ENCODE measurements at places on chromosomes 1 and 21.

DNA sequence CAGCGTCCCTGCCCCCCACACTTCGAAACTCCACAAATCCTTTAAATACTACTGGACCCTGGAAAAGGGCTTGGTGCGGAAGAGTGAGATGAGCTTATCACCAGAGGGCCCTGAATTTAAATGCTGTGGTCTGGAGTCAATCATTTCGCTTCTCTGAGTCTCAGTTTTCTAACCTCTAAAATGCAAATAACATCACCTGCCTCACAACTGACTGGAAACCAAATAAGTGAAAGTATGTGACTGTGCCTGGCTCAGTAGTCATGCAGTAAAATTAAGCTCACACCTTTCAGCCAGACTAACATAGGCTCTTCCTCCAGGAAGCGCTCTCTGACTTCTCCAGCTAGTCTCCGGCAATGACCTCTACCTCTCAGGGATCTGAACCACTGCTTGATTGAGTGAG, 4.2 kb downstream of the GJA4 start:
- DNase-seq = no peak

DNA sequence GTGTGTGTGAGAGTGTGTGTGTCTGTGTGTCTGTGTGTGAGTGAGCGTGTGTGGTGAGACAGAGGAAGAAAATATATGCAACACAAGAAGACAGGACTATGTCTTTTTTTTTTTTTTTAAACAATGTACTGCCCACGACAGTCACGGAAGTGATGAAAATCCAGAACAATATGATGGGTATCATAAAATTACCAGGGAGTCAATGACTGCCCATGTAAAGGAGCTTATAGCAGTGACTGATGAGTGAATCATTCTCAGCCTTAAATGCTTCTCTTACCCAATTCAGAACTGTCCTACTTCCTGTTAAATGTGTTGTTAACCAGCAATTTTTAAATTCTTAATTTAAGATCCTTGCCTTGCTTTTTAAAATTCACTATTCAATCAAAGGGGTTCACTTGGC, 46.6 kb downstream of the RGS7 start:
- no peak for DNase-seq

DNA sequence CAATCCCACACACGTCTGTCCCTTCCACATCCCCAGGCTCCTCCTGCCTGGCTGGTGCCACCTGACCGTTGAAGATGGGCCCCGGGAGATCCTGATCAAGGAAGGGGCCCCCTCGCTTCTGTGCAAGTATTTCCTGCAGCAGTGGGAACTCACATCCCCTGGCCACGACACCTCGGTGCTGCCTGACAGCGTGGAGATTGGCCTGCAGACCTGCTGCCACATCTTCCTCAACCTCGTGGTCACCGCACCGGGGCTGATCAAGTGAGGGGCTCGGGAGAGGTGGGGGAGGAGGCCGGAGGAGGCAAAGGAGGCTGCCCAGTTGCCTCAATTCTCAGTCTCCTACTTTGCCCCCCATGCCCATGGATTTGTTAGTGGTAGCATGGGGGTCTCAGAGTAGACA, 5.6 kb downstream of the NCDN start:
- DNase-seq = no peak

GRCh38 chr1:82525378-82525777, 724.6 kb downstream of the ADGRL2 start:
- DNase-seq = no peak

GRCh38 chr1:66747501-66747900, 4.8 kb upstream of the DYNLT5 start:
- no peak for DNase-seq

GRCh38 chr1:28329395-28330153, 734 bp downstream of the MED18 start:
- DNase-seq = no peak

DNA sequence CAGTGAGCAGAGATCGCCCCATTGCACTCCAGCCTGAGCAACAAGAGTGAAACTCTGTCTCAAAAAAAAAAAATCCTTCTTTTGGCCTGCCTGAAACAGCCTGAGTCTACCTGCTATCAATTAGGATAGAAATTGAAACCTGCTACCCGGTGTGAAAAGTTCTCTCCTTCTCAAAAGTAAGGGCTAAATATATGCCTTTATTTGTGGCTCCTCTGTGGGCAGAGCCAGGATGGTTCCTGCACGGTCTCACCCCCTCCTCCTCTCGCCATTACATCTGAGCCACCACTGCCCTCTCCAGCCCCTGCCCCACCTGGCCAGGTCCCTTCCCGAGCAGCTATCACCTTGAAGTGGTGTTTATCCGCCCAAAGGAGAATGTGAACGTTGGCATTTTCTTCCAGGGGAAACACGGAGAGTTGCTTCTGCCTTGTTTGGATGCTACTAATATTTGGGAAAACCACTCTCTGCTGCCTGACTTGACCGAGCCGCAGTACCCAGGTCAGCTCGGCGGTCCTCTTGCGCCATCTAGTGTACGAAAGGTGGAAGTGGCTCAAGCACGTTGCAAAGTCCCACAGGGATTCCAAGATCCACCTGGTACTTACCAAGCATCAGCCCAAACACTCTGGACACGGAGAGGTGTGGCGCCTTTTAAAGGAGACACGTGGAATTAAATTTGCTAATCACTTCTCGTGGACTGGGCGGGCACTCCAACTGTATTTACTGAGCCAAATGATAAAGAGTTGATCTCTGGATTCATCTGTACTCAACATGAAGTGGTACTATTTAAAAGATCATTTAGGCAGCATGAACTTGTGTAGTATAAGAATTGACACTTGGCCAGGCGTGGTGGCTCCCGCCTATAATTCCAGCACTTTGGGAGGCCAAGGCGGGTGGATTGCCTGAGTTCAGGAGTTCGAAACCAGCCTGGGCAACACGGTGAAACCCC, 31.9 kb downstream of the SETD4 start:
- DNase-seq = no peak

DNA sequence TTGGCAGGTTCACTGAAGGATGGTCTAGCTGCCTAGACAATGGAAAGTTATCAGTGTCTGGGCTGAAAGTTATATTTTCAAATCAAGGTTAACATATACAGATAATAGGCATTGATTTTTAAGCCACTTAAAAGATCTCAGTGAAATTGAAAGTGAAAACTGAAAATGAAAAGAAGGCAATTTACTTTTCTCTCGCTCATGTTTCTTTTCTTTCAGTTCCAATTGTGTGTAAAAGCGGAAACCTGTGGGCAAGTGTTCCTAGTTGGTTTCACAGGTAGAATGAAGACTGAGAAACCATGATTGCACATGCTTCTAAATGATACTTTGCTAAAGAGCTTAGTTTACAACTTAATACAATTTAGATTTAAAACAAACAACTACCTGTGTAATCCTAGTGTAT, 383.7 kb downstream of the ZP4 start:
- no peak for DNase-seq

GRCh38 chr1:231219422-231220401, 21.3 kb upstream of the GNPAT start:
- DNase-seq = no peak

- DNase-seq = no peak
Observed at GRCh38 chr1:102838016-102838415, 270.3 kb downstream of the COL11A1 start.

- DNase-seq = no peak
Observed at GRCh38 chr21:42095581-42095980, 24.5 kb downstream of the UMODL1 start.

GRCh38 chr1:212309967-212310366, 24.8 kb downstream of the PPP2R5A start:
- DNase-seq = no peak

DNA sequence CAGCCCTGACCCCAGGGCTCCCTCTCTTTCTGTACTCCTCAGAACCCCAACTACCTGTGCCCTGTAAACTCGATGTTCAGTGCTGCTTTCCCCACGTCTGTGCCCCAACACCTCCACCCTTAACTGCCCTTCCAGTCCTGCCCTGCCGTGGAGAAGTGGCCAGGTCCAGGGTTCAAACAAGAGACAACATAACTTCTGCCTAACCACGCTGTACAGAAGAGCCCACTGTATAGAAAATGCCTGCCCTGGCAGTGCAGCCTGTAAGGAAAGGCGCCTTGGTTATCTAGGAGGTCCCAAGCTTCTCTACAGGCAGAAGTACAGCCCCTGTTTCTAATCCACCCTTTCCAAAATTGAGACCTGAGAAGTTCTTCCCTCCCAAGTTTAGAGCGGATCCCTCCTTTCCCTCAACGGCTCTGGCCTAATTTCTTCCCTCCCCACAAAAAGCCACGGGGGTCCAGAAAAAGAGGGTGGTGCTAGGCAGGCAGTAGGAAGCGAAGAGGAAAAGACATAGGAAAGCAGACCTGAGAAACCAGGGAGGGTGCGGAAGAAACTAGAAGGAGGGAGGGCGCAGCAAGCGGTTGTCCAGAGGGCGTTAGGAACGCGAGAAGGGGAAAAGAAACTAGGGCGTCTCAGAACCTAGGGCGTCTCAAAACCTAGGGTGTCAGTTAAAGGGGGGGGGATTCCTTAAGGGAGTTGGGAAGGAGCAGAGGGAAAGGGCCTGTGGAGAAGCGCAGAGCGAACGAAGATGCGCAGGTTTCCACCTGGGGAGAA, 3.2 kb downstream of the DMRTA2 start:
- DNase-seq = no peak

DNA sequence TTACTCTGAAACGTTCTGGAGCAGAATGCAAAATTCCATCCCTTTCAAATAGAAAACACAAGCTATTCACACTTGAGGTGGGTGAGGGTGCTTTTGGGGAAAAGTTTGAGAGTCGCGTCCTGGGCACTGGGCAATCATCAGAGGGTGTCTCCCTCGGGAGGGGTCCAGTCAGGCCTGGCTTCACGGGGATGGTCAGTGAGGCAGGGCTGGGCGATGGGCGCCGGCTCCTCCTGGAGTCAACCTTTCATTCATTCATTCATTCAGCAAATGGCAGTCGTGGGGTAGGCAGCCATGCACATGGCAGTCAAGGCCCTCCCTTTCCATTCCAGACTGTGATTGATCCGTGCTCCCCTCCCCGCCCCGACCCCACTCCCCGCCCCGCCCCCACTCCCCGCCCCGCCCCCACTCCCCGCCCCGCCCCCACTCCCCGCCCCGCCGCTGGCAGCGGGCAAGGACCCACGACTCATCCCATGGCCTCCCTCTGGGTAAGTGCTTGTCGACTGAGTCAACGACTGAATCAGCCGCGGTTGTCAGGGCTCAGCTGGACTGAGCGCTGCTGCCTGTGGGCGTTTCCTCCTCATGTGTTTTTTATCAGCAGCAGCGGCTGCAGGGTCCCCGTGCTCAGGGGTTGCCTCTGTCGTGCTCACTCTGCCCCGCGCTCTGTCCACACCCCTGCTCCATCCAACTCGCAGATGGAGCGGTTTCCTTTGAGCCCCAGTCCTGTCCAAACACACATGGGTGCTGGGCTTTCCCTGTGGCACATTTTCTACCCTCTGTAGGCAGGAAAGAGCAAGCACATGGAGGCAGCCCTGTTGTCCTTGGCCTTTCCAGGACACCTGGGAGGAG, 12.5 kb upstream of the SPSB1 start:
- no peak for DNase-seq

DNA sequence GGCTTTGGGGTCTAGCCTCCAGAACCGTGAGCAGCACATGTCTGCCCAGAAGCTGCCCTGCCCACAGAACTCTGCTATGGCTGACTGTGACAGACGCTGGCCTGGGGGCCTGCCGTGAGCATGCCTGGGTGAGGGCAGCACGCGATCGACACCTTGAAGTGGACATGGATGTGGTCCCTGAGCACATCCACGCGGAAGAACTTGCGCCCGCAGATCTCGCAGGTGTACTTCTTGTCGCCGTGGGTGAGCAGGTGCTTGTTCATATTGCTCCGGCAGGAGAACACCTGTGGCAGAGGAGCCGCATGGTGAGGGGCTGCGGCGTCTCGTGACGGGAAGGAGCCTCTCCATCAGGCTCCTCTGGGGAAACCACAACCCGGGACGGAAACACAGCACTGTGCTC, 56.0 kb downstream of the PRDM15 start:
- no peak for DNase-seq

GRCh38 chr1:229347528-229347927, 4.7 kb upstream of the CCSAP start:
- no peak for DNase-seq

DNA sequence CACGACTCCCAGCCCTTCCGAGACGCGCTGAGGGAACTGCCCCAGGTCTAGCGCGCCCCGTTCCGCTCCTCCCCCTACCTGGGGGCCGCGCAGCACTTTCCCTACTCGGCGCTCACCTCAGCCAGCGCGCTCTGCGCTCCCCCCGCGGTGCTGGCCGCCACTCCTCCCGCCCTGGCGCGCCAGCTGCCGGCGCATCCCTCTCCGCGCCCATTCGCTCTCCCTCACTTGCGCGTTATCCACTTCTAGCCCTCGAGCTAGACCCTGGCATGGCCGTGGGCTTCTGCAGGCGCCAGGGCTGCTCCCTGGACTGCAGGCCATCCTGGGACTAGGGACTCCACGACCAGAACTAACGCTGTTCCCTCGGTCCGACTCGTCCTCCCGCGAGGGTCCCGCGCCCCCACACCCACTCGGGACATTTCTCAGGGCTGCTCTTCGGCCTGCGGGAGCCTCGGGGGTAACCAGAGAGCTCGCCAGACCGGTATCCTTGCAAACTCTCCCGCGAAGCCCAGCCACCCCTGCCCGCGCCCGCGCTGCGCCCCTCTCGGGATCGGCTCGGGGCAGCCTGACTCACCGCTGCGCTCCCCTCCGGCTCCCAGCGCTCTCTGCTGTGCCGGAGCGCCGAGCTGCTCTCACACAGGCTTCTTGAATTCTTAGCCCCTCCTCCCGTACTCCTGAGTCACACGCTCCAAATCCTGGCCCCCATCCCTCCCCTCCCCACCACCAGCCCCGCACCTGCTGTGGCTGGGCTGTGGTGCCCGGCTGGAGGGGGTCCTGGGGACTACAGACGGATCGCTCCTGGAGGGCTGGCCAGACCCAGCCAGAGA, at the start of gene NGF:
Gene NGF (minus strand): TSS at position 617 of the 824 bp plus-strand sequence. CDS start 51,454 bp downstream, outside the sequence.
- DNase-seq = no peak

DNA sequence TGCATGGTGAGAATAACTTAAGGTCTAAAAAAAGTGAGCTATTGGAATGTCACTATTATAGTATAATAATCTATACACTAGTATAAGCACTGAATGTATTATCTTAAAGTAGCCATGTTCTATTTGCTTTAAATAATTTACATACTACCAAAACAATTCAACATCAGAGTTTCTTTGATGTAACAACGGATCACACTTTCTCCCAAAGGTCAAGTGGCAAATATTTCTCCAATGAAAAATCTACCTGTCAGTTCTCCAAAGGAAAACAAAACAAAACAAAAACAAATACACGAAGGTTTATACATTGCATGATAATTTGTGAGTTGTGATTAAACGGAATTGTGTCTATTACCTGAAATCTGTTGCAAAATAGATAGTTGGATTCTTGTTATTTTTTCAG, 581.4 kb downstream of the USP25 start:
- DNase-seq = no peak

DNA sequence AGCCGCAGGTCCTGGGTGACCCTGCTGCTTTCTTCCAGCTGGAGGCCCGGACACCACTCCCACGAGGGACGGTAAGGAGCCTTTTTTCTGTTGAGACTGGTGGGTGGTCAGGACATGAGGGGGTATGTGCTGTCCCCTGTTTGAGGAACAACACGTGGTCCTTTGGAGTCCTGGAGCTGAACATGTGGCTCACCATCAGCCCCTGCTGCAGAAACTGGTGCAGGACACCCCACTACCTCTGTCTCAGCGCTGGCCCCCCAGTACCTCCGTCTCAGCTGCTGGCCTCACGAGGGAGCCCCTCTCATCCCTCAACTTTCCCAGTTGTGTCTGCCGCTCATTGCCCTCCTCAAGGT, 34.7 kb downstream of the SLC19A1 start:
- DNase-seq = no peak

- no peak for DNase-seq
Observed at GRCh38 chr1:54158071-54158470, 5.3 kb upstream of the CDCP2 start.

GRCh38 chr1:226738421-226738994, 574 bp downstream of the ITPKB start:
- no peak for DNase-seq

- DNase-seq = no peak
Observed at GRCh38 chr1:55694310-55694801, 479.2 kb upstream of the USP24 start.
